Activated naive CD4-positive, alpha-beta T cell treated with anti-CD3 and anti-CD28 coated beads, Interleukin-2, amount 50 U/mL, for 16 hours (primary cell): ENCODE measurements at places on chromosomes 2 and 18.

GRCh38 chr2:84875213-84875560 lies 5.7 kb downstream of the TRABD2A start:
- DNase-seq = no peak

- no peak for DNase-seq
These were observed 84.9 kb downstream of the DGKD start for GRCh38 chr2:233439191-233439590.

DNA sequence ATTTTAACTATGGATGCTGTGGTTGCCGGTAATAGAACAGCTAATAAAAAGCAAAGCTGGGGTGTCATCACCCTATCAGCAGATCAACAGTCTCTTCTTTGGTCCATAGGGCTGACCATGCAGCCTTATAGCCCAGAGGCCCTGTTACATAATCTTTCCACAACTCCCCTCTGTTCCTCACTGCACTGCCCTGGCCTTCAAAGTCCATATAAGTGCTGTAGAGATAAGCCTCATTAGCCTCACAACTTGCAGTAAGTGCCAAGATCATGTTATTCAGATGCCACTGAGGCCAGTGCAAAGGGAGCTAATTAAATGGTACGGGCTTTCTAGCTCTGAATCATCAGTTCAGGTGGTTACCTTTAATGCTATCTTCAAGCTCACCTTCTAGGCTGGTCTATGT lies 89.7 kb upstream of the CXCR4 start:
- DNase-seq = no peak

DNA sequence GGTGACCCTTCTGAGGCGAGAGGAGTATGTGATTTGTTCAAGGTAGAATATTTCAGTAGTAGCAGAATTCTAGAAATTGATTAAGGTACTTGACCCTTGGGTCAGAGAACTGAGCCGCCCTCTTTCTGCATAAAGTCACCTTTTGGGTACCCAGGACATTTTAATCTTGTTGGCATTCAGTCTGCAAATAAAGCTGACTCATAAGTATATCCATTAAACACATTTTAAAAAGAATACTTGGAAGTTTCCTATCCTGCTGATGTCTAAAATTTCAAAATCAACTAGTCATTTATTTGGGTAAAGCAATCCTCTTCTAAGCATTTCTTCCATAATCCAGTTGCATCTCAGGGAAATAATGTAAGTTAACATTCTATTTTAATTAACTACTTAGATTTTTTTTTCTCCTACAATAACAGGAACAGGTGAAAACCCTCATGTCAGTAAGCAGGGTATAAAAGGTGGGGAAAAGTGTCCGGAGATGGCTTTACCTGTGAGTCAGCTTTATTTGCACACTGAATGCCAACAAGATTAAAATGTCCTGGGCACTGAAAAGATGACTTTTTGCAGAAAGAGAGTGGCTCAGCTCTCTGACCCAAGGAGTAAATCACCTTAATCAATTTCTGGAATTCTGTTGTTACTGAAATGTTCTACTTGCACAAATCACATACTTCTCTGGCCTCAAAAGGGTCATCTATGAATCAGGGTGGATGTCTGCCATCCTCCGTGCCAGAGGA lies 78.7 kb upstream of the ITGA6 start:
- DNase-seq = no peak

DNA sequence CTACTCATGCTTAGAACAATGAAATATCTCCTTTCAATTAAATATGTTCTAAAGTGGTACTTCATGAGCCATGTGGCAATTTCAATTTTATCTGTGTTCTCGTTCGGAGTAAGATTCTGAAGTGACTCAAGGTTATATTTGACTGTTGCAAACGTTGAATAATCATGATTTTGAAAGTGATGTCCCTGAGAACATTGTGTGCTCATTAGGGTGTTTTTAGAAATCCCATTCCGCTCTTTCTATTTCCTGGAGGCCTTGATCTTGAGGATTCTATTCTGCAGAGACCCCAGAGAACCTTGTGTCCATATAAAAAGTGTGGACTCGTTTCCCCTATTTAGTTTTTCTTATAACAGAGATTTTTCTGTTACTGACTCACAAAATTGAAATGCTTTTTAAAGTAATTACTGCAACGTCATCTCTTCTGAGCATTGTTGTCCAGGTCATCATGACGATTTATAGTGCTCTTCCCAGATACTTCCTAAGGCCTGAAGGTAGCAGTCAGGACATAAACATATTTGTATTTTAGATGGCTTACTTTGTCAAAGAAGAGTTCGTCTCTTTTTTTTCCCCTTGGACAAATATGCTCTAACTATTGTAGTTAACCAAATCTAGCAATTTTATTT lies 27.2 kb downstream of the IL1R2 start:
- DNase-seq = no peak

DNA sequence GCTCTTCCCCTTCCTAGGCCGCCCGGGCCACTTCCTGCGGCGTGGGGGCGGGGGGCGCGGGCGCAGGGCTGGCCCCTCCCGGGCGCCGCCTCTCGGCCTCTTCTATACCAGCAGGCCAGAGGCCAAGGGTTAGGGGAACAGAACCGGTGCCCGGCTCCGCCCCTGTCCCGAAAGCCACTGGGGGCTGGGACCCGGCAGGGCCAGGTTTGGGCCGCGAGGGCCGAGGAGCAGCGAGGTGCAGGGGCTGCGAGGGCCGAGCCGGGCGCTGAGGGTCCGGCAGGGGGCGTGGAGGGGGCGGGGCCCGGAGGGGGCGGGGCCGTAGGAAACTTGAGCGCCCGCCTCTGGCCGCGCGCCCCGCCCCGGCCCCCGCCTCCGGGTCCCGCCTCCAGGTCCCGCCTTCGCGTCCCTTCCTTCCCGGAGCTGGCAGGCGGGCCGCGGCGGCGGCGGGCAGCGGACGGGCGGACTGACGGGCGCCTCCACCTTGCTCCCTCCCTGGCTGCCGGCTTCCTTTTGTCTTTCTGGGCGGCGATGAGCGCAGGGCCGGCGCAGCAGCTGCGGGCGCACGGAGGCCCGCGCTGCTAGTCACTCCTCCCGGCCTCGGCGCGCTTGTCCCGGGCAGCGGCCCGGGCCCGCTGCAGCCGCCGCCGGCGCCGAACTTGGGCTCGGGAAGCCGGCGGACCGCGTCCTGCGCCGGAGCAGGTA lies at the start of gene HPCAL1:
Gene HPCAL1 (plus strand): TSS at position 426 of the 702 bp plus-strand sequence. CDS start 116,854 bp downstream, outside the sequence.
- DNase-seq = peak; percentile 76

DNA sequence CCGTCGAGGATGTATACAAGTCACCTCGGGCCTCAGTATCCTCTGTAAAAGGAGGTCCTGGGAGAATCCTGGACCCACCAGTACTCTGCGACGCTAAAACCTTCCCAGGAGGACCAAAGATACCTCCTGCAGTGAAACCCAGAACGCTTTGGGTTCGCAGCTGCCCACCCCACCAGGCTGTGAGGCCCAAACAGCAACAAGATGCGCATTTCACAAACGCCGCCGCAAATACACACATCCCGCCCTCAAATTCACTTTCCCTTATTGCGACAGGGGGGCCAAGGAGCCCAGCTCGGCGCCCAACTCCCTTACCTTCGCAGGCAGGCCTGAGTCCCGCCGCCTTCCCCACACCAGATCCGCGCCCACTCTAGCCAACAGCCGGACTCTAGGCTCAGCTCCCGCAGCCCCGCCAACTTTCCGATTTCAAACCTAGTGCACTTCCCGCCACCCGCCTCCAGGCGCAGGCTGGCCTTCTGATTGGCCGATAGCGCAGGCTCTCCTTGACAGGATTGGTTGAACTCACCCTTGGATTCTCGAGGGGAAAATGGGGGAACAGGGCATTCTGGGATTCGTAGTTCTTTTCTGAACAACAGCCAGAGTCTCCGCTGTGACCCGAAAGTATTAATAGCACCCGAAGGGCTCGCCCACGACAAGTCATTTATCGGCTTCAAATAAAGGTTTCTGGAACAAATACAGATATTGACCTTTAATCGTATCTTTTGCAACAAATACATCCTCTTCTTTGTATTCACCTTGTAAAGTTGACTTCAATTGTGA lies at the start of gene SPC25:
Gene SPC25 (minus strand): TSS at position 425 of the 777 bp plus-strand sequence. CDS start 911 bp downstream, outside the sequence.
- peak; percentile 82 for DNase-seq

DNA sequence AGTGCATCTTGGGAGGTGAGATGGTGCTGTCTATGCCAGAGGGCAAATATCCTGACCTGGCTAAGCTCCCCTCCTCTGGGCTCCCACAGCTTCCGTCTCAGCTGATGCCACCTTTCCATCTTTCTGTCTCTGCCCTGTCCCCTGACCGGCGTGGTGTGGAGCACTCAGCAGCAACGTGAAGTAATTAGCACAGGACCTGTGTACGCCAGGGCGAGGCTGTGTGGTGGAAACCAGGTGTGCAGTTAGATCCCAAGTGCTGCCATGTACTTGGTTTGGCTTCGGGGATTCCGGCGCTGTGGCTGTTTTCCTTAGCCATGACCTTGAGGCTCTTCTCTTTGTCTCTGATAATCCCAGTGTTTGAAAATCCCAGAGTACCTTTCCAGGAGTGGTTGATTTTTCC lies 36.5 kb downstream of the COA5 start:
- DNase-seq = no peak

- peak; percentile 46 for DNase-seq
These were observed 115.5 kb downstream of the HDAC4 start for GRCh38 chr2:239285071-239285931.

GRCh38 chr2:115833196-115833595 lies 1390.8 kb downstream of the DPP10 start:
- DNase-seq = no peak

DNA sequence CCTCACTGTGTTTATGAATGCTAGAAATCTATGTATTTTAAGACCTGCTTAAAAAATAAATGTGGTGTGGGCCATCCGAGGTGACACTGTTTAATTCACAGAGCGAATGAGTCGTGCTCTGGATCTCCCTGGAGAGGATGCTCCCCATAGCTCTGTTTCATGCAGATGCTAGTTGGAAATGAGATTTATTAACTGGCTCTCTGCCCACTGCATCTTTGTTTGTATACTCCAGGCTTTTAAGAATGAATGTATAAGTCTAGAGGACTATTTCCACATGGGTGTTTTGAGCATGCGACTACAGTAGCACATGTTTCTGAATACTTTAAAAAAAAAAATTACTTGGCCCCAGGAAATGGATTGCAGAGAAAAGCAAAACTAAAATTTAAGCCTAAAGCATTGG lies 3.9 kb downstream of the MAPRE2 start:
- DNase-seq = no peak

DNA sequence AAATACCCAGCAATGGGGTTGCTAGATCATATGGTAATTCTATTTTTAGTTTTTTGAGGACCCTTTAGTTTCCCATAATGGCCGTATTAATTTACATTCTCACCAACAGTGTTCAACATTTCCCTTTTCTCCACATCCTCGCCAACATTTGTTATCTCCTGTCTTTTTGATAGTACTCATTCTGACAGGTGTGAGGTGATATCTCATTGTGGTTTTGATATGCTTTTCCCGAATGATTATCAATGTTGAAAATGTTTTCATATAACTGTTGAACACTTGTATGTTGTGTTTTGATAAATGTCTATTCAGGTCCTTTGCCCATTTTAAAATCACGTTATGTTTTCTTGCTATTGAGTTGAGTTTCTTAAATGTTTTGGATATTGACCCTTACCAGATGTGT lies 5.8 kb upstream of the RIF1 start:
- no peak for DNase-seq

DNA sequence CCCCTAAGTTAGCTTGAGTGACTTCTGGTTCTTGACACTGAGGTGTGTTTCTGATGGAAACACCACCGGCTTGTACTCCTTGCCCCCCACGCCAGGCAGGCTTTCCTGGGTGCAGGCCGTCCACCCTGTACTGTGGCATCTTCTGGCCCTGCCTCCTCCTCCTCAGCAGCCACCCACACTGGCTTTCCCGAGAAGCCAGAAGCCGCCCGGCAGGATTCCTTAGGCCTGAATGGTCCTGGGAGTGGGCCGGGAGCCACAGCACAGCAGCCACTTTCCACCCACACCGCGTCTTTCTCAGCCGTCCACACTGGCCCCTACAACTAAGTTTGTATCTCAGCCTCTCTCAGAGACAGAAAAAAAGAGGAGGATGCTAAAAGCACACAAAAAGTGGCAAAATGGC lies 2.1 kb upstream of the HSBP1L1 start:
- DNase-seq = no peak

DNA sequence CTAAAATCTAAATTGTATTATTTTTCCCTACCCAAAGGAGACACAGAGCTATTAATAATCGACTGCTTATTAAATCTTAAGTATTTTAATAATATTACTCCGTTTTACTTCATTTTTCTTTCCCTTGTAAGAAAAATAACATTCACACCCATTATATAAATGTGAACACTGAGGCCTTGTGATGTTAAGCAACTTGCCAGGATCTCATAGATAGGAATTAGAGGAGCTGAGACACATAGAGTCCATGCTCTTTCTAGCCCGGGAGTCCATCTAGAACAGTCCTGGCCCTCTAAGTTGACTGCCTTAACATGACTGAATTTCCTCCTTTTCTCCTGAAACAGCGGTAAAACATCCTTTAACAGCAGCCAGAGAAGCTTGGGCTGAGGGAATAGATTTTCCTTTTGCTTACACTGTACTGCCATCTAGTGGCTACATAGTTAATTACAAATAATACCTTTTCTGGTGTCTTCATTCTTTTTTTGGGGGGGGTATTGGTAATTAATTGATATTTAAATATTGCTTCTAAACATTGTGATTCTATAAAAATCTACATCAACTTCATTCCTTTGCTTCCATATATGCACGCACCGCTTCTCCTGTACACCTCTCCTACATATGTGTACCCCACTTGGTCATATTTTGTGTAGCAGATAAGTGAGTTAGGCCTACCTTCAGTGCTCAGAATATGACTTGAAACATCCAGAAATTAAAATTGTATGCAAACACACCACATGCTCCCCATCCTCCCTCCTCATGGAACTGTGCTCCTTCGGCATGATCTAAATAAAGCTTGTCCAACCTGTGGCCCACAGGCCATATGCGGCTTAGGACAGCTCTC lies 125.8 kb upstream of the HNMT start:
- no peak for DNase-seq

DNA sequence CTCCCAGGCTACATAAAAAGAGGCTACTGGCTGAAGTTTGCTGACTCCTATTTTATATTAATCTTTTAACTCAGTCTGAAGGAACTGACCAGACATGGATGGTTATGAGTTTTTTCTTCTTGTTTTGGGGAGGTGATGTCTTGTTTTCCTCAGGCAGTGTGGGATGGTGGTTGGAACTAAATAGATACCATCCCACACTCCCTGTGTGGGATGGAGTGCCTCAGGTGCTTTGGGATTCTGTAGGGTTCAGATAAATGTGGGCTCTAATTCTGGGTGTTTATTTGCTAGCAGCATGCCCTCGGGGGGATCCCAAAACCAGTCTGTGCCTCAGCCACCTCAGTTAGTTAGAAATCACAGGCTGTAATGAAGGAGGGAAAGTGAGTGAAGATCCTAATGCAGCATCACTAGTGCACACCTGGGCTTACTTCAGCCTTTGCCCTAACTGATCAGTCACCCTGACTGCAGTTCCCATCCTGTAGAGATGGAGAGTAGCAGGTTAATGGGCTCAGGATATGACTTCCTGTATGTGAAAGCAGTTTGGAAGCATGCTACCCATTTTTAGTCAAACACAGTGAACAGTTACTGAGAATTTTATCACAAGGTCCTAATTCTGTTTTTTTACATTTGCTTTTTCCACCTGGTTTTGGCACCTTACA lies 132.2 kb downstream of the SPTBN1 start:
- no peak for DNase-seq

- DNase-seq = no peak
These were observed 924 bp upstream of the TFCP2L1 start for GRCh38 chr2:121285926-121286325.
